ENCODE measurements at places on chromosomes 11 and 22. TPM values are rescaled to one million over a fixed set of nuclear protein-coding genes. Genes with fewer than 3 reads are reported as not detected.

OR52I1 gene
- not detected for total RNA-seq

TMEM25 gene
- 71.6 TPM for total RNA-seq

TTC36 gene
- 0.62 TPM for total RNA-seq

DGCR6 gene
- total RNA-seq = 3.4 TPM

SLC22A9 gene
- total RNA-seq = not detected

CNGA4 gene
- 0.14 TPM for total RNA-seq

DNA sequence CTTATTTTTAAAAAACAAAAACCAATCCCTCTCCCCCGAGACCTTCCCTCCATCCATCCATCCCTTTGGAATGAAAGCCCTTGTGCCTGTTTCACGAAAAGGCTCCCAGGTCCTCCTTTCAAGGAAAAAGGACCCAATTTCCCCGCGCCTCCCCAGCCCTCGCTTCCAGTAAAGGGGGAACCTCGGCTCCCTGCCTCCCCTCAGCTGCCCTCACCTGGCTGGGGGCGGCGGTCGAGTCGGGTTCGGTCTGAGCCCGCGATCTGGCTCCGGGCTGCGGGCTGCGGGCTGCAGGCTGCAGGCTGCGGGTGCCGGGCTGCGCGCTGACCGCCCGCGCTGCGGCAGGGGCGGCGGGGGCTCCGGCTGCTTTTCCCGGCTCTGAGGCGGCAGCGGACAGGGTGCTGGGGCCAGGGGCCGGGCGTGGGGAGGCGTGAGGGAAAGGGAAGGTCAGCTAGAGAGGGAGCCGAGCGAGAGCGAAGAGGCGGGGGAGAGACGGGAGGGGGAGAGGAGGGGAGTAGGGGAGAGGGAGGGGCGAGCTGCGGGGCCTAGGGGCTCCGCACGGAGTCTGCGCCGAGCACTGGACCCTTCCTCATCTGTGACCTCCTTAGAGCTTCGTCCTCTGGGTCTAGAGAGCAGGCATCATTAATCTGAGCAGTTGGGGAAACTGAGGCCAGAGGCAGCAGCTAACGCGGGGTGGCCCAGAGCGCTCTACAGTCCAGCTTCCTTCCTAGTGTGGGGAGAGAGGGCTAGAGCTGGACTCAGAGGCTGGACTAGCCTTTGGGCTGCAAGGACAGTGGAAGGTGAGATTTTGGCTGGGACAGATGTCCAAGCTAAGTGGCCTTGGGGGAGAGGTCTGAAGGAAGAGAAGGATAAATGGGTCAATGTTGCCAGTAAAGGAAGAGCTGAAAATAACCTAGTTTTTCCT lies at the start of gene C1QTNF4:
Gene C1QTNF4, minus strand, starts transcription at position 478 of the 922 bp plus-strand sequence. CDS start 3,601 bp downstream, outside the sequence.
- no peak for DNase-seq

DNA sequence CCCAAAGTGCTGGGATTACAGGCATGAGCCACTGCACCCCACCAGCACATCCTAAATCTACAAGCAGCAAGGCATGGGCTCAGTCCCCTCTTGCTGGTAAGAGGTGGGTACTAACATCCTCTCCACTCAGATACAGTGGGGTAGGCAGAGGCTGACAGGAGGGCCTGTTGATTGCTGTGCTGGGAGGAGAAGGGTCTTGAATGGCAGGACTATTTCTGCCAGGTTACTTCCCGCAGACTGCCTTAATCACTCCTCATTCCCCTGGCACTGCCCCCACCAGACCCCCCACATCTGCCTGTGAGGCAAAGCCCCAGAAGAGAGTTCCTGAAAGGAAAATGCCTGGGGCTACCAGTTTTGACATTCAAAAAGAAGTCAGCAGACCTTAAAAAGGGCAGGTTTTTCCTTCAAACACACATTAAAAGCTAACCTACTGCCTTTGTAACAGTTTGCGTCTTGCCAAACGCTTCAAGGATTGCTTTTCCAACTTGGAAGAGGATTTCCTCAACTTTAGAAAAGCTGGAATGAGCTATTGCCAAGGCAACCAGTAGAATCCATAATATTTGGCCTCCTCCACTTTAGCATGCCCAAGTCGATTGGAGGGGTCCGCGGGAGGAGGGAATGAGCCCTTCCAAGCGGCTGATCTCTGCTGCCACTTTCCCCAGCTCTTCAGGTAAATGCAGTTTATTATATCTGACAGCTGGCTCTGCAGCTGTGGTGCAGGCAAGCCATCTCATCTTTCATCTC lies 62.0 kb downstream of the FDX1 start:
- DNase-seq = no peak

- no peak for DNase-seq
Observed at GRCh38 chr11:103872748-103873147, 163.7 kb upstream of the DDI1 start.

DNA sequence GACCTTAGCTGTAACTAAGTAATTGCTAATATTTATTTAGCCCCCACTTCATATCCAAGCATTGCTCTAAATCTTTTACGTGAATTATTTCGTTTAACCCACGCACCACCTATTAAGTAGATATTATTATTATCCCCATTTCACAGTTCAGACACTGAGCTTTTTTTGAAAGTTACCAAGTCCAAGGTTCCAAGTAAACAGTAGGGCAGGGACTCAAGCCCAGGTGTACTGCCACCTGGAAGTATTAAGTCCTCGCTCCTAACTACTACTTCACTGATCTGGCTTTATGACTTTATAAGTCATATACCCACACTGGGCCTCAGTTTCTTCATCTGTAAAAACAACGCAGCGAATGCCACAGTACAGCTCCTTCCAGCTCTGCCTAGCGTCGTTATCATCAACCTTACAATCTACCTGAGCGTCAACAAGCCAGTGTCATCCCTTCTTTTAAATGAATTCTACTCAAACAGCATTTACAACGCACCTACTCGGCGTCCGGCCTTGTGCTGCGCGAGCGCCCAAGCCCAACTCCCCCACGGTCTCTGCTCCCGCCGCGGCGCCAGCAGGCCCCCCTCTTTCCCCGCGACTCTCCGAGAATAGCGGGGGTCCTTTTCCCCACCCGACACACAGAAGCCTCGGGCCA lies 624 bp downstream of the TMEM41B start:
- DNase-seq = no peak

GRCh38 chr11:76786441-76787014 lies 3.4 kb downstream of the TSKU start:
- no peak for DNase-seq

DNA sequence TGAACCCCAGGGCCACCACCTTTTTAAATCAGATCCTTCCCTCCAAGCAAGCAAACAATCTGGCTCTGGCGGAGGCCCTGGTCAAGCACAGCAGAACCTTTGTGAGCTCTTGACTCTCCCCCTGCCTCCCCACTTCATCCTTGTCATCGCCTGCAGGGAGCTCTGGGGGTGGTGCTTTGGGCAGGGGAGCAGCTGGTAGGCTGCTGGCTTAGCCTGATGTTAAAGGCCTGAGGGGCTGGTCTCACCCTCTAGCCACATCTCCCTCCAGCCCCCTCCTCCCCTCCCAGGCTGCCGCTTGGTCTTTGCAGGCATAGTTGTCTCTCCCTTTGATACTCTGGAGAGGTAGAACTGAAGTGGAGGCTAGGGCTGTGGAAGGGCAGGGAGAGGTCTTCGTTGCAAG lies 50.9 kb downstream of the THAP12 start:
- no peak for DNase-seq

DNA sequence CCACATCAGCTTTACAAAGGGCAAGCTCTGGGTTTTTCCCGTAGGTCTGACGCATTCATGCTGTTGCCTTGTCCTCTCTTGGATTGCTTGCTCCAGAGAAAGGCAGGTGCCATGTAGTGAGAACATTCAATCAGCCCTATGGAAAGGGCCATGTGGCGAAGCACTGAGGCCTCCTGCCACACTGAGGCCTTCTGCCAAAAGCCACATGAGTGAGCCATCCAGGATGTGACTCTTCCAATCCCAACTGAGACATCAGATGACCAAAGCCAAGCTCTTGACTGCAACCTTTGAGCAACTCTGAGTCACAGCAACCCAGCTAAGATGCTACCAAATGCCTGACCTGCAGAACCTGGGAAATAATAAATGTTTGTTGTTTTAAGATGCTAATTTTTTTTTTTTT lies 9.0 kb upstream of the PANX3 start:
- DNase-seq = no peak

- DNase-seq = no peak
Observed at GRCh38 chr11:93054279-93054678, 84.8 kb downstream of the MTNR1B start.

DNA sequence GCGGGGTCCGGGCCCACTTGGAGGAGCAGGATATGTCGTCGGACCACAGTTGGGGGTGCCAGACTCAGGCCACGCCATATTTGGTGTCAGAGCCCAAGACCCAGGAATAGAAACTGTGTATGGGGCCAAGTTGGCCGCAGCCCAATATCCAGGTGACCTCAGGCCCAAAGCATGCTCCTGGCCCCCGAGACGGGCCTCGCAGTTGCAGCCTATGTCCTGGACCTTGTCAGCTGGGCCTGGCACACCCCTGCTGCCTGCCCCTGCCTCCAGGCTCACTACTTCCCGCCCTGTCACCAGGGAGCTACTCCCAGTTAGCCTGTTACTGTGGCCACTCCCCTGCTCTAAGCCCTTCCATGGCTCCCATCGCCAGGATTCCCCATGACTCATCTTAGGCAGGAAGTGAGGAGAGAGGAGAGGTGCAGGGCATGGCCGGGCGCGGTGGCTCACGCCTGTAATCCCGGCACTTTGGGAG lies 23.1 kb downstream of the A4GALT start:
- DNase-seq = peak; percentile 48

- DNase-seq = no peak
Observed at GRCh38 chr11:22177186-22177585, 15.7 kb upstream of the ANO5 start.

- DNase-seq = no peak
Observed at GRCh38 chr11:61569701-61570100, 11.2 kb downstream of the SYT7 start.

DNA sequence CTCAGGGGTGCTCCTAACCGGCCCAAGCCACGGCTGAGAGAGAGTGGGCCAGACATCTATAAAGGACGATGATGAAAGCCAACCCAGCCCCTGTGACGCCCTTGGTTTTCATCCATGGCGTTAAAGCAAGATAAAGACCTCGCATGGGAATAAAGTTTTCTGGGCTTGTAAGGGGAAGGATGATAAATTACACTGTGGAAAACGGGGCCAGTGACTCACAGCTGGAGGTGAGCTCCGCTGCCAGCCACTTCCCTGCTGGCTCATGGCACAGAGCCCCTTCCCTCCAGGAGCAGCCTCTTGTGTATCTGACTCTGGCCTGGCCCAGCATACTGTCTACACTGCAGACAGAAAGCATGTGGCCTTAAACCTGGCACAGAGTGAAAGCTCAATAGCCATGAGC lies 503.2 kb upstream of the B3GAT1 start:
- no peak for DNase-seq

DNA sequence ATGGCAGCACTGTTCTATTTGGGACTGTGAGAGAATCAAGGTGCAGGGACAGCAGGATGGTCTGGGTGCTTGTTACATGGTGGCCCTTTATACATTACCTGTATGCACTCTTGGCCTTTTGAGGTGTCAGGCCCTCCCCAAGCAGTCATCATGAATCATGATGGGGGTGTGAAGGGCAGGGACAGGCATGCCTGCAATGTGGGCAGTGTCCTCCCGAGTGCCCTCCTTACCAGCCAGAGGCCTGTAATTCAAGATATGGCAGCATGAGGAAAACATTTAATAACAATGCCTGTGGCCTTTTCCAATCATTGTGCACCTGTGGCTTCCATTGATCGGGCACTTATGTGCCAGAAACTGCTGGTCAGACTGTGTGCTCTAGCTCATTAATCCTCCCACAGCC lies 25.5 kb upstream of the CYP2D6 start:
- DNase-seq = no peak

DNA sequence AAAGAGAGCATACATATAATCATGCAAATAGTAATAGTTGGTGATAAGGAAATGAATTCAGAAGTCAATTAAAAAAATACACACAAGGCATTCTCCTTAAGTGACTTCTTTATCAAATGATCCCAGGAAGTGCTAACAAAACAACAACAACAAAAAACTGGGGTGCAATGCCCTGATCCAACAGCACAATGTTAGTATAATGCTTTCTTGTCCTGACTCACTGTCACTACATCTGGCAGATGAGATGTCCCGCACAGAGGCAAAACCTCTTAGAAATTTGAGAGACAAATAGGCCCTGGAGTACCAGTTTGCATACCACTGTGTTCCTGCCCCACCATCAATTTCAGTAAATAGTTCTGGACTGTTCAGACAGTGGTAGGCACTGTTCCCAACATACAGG lies 11.0 kb upstream of the AMBRA1 start:
- DNase-seq = no peak

- DNase-seq = no peak
Observed at GRCh38 chr11:93166862-93167261, 30.9 kb downstream of the SLC36A4 start.

- DNase-seq = no peak
Observed at GRCh38 chr11:128487978-128488377, 99.4 kb downstream of the ETS1 start.

DNA sequence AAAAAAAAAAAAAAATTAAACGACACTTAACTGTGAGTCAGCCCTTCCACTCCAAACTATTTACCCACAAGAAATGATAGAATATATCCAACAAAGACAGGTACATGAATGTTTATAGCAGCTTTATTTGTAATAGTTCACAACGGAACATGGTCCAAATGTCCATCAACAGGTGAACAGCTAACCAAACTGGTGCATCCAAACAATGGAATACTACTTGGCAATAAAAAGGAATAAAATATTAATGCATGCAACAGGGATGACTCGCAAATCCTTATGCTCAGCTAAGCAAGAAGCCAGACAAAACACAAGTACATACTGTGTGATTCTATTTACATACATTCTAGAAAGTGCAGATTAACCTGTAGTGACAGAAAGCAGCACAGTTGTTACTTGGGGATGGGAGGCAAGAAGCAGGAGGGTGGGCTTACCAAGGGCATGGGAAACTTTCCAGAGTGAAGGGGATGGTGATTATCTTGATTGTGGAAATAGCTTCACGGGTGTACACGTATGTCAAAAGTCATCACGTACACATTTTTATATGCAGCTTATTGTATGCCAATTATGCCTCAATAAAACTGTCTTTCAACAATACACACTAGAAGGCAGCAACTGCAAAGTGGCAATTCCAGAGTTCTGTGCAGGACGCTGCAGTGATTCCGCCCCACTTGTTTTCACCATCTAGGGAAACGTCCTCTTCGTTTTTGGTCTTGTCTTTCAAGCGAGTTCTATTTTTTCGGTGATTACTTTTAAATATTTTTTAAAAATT lies 6.7 kb upstream of the SF1 start:
- DNase-seq = no peak

DNA sequence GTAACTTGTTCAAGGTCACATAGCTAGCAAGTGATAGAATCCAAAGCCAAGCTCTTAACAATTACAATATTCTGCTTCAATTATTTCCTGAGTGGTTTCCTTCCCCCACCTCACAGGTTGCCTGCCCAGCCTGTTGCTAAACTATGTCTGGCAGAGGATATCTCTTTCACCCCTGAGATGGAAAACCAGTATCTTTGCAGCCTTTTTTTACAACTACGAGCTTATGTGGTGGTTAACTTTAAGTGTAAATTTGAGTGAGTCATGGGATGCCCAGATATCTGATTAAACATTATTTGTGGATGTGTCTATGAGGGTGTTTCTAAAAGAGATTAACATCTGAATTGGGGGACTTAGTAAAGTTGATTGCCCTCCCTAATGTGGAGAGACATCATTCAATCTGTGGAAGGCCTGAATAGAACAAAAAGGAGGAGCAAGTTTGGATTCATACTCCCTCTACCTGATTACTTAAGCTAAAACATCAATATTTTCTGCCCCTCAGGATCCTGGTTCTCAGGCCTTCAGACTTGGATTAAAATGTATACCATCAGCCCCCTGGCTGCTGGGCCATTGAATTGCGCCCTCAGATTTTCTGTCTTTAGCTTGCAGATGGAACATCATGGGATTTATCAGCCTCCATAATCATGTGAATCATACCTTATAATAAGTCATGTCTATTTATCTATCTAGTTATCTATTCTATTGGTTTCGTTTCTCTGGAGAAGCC lies 911.9 kb downstream of the METTL15 start:
- DNase-seq = no peak

GRCh38 chr11:66546368-66546965 lies at the start of gene ACTN3:
Gene ACTN3 (plus strand): TSS chr11:66546903. CDS start chr11:66546938, 35 bp downstream.
- DNase-seq = no peak
